Thyroid gland (tissue), 4 donors: ENCODE measurements at places on chromosomes 5 and 9.

DNA sequence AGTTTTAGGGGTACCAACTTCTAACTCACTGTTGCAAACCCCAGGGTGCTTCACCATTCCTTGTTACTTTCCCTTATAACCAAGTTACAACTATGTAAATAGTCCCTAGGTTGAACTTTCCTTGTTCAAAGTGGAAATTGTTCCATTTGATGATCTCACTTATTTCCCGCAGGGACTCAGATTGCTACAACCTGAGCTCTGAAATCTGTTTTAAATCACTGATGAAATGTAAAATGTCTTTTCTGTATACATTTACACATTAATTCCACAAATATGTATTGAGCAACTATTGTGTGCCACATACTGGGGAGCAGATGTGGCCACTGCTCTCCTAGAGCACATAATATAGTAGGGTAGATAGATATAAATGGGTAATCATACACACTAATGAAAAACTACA lies 69.1 kb upstream of the TARS1 start:
- no peak for DNase-seq

DNA sequence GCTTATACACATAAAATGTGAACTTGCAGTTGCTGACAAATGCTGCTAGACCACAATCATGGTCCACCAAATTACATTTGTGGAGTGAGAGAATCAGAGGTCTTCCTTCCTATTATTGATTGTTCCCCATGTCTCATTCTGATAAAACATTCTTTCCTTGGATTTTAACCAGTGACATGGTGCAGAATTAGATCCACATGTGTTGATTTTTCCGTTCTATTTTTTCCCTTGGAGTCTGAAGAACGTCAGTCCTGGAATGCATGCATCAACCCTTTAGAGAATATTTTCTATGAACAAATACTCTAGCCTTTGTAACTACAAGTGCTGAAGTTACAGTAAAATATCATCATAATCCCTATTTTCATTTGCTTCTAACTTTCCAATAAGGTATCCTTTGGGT lies 170.7 kb upstream of the SPRY4 start:
- no peak for DNase-seq

GRCh38 chr5:113487416-113487780 lies 855 bp downstream of the MCC start:
- peak; percentile 11 for DNase-seq

DNA sequence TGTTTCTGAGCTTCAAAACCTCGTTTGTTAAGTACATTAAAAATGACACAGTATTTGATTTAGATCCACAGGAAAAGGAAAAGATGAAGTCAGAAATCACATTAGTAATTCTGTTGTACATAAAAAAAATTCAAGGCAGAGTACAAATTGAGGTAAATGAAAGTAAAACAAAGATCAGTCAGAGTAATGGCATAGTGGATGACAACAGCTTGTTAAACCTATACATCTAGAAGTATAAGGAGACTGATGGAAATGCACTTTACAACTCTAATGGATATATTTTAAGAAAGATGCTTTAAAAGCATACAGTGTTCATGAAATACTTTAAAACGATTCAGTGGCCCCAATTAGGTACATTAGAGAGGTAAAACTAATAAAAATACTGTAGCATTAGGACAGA lies 631.3 kb upstream of the SEMA6A start:
- no peak for DNase-seq

- DNase-seq: no peak
These were observed 161.2 kb downstream of the MPDZ start for GRCh38 chr9:13118313-13118712.

- DNase-seq: no peak
These were observed 56.9 kb downstream of the ABLIM3 start for GRCh38 chr5:149198148-149198547.

DNA sequence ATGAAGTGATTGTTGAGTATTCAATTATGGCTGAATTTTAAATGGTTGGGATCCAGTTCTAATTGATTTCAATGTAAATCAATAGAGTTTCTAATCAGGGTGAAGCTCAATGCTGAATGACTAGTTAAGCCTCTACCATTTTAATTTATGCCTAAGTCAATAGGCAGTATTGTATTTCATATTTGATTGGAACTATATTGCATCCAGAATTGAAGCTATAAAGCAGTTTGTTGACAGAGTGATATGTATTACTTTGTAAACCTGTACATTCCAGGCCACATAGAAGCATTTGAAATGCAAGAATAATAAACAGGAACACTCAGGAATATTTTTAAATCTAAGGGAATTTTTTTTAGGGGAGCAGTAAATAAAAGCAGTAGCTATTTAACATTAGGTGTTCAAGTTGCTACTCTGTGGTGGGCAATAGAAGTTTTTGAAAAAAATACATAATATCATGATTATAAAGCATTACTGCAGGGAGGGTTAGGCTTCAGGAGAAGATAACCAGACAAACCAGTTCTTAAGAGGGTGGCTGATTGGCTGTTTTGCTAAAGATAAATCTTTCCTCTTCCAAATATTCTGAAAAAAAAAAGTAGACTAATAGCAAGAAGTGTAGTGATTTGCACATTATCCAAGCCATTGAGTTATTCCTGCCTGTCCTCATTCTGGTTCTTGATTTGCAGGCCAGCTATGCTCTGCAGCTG lies 492.0 kb upstream of the MEF2C start:
- no peak for DNase-seq

- no peak for DNase-seq
These were observed 60.2 kb downstream of the KCNIP1 start for GRCh38 chr5:170563824-170564567.

DNA sequence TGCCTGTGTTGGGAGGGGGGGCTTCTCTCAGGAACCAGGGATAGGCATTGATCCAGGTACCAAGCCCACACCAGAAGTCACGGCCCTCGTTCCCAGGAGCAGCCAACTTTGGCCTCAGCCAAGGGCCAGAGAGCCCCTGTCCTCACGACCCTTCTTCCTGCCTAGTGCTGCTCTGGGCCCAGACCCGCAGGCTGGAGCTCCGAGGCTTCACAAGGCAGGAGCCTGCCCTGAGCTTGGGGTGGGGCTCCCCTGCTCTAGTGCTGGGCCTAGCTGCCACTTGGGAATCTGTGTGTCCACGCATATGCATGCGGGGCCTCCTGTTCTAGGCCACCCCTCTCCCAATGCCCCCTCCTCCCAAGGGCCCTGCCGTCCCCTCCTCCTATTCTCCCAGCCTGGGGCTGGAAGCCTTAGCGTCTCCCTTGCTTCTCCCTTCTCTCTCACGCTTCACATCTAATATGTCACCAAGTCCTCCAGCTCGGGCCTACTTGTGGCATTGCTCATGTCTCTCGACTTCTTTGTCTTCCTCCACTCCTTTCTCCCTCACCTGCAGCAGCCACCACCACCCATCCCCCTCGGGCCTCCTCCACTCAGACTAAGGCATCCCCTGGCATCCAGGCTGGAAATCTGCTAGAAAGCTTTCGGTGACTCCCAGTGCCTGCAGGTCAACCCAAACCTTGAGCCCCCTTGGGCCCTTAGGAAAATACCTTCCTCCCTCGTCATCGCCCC lies 3.4 kb downstream of the UNC5A start:
- no peak for DNase-seq

DNA sequence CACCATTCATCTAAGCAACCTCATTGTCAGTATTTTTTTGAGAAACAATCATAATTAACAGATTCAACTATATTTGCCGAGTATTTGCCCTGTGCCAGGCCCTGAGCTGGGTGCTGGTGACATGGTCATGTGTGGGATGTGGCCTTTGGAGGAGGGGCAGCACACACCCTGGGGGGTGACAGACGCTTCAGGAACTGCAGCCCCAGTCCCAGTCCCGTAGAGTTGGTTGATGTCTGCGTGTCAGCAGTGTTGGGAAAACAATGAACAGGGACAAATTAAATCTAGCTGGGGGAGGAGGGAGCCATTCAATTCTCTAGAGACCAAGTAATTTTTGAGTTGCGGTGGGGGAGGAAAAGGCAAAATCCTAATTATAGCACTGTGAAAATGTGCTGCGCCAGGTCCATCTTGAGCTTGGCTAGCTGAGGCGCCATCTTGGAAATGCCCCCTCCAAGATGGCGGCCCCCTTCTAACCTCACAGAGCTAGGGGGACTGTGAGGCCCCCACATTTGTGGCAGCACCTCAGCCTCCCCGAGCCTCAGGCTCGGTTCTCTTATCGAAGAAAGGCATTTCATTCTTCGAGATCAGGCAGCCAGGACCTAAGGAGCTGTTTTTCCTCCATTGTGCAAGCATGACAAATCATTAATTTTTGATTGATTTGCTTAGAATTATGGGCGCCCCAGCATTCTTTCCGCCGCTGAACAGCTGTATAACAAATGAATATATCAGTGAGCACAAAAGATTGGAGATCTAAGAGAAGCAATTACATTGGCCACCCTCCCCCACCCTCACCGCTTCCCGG lies 87.8 kb downstream of the ZNF618 start:
- no peak for DNase-seq

DNA sequence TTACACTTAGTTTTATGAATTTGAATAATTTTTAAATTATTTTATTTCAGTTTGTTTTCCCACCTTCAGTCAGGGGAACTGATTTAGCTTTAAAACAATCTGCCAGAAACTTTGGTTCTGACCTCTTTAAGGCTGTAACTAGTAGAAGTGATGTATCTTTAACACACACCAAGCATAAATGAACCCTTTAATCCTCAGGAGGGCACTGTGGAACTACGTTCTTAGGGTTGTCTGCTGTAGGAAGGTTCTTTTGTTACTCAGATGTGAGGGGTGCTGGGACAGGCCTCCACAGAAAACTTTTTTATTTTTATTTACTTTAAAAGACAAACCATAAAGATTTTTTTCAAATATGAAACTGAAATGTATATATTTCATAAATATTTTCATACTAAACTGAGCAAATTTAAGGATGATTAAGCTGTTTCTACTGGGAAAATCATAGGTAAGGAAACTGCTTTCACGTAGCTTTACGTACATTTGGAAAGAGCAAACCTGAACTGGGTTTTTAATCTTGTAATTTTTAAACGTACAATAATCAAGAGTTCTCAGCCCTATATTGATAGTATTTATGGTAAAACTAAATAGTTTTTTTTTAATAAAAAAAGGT lies 5.3 kb downstream of the KLF4 start:
- peak; percentile 9 for DNase-seq

- no peak for DNase-seq
These were observed 4.7 kb downstream of the PGGT1B start for GRCh38 chr5:115257981-115258380.

DNA sequence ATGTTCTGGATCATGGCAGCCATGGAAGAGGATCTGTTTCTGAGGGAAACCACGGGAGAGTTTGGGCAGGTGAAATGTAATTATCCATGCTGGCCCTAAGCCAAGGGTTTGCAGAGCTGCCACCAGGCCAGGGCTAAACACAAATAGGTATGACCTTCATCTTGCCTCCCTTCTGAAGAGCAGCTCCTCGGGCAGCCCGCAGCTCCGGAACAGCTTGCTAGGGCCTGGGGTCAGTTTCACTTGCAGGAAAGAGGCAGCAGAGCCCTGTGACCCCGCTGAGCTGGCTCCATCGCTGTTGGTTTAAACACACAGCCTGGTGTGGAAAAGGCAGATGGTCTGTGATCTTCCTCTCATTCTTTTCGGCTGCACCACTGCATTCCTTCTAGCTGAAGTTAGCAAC lies 141.4 kb downstream of the TMEM38B start:
- no peak for DNase-seq

GRCh38 chr9:72894342-72894741 lies 58.5 kb downstream of the ALDH1A1 start:
- DNase-seq: no peak

GRCh38 chr5:78718824-78719223 lies 70.3 kb upstream of the LHFPL2 start:
- DNase-seq: no peak

DNA sequence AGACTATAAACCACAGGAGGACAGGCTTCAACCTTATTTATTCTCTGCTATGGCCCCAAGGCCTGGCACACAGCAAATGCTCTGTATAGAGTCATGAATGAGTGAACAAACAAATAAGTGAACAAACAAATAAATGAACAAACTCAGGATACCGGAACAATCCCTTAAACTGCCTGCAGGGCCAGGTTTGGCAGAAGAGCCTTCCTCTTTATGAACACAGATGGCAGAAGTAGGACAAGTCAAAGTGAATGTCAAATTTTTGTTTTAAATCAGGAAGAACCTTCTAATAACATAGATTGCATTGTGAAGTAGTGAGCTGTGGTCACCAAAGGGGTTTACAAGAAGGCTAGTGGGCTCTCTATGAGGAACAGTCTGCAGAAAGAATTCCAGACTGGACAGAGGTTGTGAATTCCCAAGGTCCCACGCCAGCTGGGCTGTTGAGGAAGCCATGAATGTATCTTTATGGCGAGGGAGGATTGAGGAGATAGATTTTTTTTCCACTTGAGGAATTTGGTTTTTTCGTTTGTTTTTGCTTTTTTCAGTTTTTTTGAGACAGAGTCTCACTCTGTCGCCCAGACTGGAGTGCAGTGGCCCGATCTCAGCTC lies 30.3 kb upstream of the STING1 start:
- DNase-seq: no peak

DNA sequence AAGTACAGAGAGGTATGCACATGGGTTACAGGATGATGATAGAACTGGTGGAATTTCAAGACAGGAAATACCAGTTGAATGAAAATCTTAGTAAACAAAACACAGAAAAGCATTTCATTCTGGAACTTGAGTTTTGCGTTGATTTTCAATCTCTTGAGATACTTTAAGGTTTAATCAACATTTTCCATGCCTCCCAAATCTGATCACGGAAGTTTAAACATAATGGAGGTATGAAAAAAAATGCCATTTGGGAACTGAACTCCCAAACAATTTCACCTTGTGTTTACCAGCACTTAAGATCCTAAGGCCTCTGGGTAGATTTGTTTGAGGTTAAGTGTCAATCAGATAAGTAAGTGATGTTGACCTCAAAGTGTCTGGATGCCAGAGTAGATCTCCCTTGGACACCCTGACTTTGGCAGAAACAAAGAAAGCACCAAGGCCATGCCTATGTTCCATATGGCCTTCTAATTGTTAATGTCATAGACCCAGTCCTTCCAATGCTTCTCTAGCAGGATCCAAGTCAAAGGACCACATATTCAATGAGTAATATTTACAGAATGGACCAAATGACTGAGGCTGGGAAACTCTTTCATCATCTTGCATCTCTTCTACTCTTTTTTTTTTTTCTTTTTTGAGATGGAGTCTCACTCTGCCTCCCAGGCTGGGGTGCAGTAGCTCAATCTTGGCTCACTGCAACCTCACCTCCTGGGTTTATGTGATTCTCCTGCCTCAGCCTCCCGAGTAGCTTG lies 216.9 kb downstream of the ARRDC3 start:
- DNase-seq: no peak

GRCh38 chr5:68221488-68221887 lies 5.9 kb downstream of the PIK3R1 start:
- DNase-seq: no peak
